ENCODE measurements at places on chromosomes 16 and 17.

DNA sequence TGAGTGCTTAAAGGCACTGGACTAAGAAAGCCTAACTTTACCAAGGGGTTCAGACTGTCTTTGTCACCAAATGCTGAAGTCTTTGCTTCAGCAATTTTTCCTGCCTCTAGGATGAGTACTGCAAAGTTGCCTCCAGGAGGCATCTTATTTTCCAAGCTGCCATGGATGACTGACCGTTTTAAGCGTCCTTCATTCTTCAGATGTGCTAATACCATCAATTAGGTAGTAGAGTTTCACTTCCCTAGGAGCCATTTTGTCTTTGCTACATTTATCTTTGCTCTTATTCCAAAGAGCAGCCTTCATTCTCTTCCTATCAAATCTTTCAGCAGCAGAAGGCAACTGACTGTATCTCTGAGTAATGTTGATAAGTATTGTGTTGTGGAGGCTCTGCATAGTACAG, 440.1 kb downstream of the CDH13 start:
- DNase-seq = no peak

- DNase-seq = no peak
Observed at GRCh38 chr17:81336930-81337325, 41.8 kb upstream of the SLC38A10 start.

DNA sequence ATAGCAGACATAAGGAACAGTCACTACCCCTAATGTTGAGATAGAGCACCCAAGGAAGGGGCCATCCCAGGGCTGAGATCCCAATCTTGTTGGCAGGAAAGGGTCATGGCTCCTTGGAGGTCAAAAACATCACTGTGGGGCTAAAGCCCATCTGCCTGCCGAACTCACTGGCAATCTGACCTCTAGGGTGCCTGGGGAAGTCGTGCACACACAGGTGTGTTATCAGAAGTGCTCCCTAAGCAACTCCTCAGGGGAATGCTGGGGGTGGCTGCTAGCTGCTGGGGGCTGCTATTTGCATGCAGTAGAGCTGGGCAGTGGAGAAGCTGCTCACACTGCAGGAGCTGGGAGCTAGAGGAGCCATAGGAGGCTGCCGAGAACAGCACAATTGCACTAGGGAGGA, 47.5 kb upstream of the PHOSPHO1 start:
- no peak for DNase-seq

DNA sequence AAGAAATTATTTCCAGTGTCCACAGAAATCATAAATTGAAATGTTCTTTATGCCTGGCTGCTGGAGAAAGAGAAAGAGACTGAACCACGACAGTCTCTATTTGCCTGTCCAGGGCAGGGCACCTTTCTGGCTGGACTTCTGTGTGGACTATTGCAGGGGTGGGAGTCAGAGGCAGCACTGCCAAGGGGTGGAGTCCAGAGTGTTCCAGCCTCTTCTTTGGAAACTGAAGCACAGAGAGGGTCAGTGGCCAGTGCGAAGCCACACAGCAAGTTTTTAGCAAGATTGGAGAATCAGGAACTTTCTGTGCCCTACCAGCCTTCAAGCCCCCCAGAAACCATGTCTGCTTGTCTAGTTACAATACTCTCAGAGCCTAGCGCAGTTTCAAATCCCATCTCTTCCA, 15.3 kb downstream of the KCNG4 start:
- no peak for DNase-seq

DNA sequence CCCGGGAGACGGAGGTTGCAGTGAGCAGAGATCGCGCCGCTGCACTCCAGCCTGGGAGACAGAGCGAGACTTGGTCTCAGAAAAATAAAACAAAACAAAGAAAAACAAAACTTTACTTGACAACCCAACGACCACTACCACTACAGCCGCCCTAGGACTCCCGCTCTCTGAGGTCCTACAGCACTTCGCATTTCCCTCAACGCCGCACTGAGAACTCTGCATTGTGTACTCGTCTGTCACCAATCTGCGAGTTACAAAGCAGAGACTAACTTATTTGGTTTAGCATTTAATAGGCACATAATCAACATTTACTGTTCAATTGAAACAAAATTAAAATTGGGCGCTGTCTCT, 479 bp upstream of the ZNF207 start:
- DNase-seq = no peak

GRCh38 chr17:36059406-36059805, 4.7 kb upstream of the CCL18 start:
- no peak for DNase-seq

GRCh38 chr16:65782611-65783600, 583.6 kb upstream of the CDH5 start:
- no peak for DNase-seq
